ENCODE measurements at places on chromosomes 1 and 21. TPM values are rescaled to one million over a fixed set of nuclear protein-coding genes. Genes with fewer than 3 reads are reported as not detected.
A peak's percentile ranks its signal among the peaks of the same experiment; 100 is the strongest.

The OR2G2 gene
- total RNA-seq: not detected

The FLG2 gene
- total RNA-seq: not detected

The HSPG2 gene
- total RNA-seq: 3.7 TPM

The PTPN7 gene
- total RNA-seq: 0.16 TPM

DNA sequence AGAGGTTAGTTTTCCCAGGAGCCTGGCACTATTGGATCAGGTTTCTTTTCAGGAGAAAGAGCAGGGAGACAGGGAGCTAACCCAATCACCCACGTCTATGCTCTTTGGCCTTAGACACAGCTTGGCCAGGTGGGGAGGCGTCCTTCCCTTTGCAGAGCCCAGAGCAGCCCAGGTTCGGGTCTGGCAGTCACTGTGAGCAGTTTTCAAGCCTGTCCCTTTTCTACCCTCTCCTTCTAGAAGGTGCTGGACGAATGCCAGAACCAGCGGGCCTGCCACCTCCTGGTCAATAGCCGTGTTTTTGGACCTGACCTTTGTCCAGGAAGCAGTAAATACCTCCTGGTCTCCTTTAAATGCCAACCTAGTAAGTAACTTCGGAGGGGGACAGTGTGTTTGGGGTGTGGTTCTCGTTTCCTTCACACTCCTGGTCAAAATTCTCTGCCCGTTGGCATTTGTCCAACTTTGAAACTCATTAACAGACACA, 44.9 kb downstream of the EVA1C start:
- DNase-seq: no peak

- DNase-seq: peak; percentile 61
Measured at GRCh38 chr1:1426496-1427105, 5.5 kb upstream of the ANKRD65 start.

GRCh38 chr1:67347688-67348472, 40.2 kb downstream of the IL12RB2 start:
- peak; percentile 35 for DNase-seq

GRCh38 chr1:234955107-234955731, 173.4 kb downstream of the TOMM20 start:
- no peak for DNase-seq

All from occipital lobe (tissue), 3 donors.